ENCODE measurements at places on chromosomes 7 and 10. TPM values are rescaled to one million over a fixed set of nuclear protein-coding genes. Genes with fewer than 3 reads are reported as not detected.

- H3K27me3 ChIP-seq = no peaks in the 10 kb centered on the region
- H3K36me3 ChIP-seq = no peaks in the 10 kb centered on the region
- no peak overlapping the region for H3K4me3 ChIP-seq
- no peak for DNase-seq
- H3K27ac ChIP-seq = no peak overlapping the region
Measured at GRCh38 chr7:4734587-4735345, 40.7 kb upstream of the AP5Z1 start.

- H3K4me3 ChIP-seq = no peak overlapping the region
- H3K4me1 ChIP-seq = no peaks in the 10 kb centered on the region
- no peak for DNase-seq
- no peak overlapping the region for H3K27ac ChIP-seq
- H3K27me3 ChIP-seq = peaks cover 6% of the 10 kb centered on the region
Measured at GRCh38 chr7:79410345-79410744, 43.1 kb downstream of the MAGI2 start.

GRCh38 chr10:23694921-23695824 lies 256.3 kb downstream of the OTUD1 start:
- H3K27ac ChIP-seq = no peak overlapping the region
- H3K27me3 ChIP-seq = no peaks in the 10 kb centered on the region
- no peak for DNase-seq

DNA sequence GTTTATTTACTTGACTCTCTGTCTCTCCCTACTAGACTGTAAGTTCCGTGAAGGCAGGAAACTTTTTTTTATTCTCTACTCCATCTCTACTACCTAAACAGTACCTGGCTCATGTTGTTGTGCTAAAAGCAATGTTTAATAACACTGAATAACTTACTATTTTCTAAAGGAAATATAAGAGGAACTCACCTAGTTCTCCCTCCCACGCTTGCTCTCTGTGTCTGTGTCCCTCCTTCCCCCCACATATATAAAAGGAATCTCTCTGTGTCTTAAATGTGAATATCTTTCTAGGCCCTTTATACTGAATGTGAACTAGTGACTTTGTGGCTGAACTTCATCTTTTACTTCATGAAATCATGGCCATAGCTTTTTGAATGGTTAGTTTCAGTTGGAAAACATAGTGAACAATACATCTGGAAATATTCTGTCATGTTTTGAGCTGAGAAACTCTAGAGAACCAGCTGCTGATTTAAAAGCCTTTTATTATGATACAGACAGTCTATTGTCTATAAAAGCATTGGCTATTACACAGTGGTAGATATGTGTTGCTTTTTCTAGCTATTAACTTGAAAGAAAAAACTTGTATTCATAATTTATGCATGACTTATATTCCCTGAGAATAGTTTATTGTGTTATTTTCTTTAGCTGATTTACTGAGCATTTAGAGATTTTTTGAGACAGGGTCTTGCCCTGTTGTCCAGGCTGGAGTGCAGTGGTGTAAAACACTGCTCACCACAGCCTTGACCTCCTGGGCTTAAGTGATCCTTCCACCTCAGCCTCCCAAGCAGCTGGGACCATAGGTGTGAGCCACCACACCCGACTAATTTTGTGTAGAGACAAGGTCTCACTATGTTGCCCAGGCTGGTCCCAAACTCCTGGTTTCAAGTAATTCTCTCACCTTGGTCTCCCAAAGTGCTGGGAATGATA lies 42.5 kb downstream of the VCL start:
- no peaks in the 10 kb centered on the region for H3K4me1 ChIP-seq
- H3K27me3 ChIP-seq = no peaks in the 10 kb centered on the region
- no peak overlapping the region for H3K4me3 ChIP-seq
- no peaks in the 10 kb centered on the region for H3K36me3 ChIP-seq
- H3K27ac ChIP-seq = no peak overlapping the region
- no peak for DNase-seq

DNA sequence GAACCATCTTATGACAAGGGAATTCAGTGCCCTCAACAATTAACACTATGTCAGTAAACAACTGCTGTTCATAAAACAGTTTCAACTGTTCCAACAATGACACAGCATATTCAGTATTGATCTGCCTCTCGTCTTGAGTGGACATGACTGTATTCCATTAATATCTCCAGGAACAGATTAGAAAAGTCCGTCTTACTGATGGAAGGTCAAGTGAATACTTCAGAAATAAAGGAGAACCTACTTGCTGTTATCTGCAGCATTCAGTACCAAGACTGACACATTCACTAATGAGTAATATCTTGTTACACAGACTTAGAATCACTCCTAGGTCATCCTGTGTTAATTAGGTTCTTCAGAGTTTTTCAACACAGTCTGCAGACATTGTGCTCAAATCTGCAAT lies 12.1 kb downstream of the KBTBD2 start:
- H3K4me1 ChIP-seq = peaks cover 5% of the 10 kb centered on the region
- no peak for DNase-seq
- no peak overlapping the region for H3K27ac ChIP-seq
- no peak overlapping the region for H3K4me3 ChIP-seq

DNA sequence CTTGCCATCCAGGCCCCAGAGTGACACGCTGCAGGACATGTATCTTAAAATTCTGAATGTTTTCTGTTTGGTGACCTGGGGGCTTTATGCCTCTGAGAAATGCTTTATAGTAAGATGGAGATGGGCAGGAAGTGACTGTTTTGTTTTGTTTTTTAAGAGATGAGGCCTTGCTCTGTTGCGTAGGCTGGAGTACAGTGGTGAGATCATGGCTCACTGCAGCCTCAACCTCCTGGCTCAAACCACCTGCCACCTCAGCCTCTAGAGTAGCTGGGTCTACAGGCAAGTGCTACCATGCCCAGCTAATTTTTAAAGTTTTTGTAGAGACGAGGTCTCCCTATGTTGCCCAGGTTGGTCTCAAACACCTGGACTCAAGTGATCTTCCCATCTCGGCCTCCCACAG lies 20.6 kb downstream of the ZNF777 start:
- H3K4me3 ChIP-seq = no peak overlapping the region
- peaks cover 9% of the 10 kb centered on the region for H3K36me3 ChIP-seq
- H3K4me1 ChIP-seq = no peaks in the 10 kb centered on the region
- H3K27me3 ChIP-seq = no peaks in the 10 kb centered on the region
- DNase-seq = no peak

DNA sequence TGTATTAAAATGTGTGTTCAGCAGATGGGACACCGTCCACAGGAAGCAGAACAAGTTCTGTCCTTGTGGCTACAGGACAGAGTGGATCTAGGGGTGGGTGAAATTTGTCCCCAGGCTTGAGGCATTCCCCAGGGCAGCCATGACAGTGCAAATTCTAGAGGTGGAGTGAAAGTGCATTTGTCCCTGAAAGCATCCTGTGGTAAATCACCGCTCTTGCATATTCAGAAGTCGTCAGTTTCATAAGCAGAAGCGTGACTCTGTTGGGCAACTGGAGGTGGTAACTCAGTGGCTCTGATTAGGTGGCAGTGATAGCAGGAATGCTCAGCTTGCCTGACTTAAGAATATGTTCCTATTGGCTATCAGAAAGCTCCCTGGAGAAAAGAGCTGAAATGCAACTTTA lies 96.6 kb downstream of the SNX10 start:
- H3K4me3 ChIP-seq = no peak overlapping the region
- no peaks in the 10 kb centered on the region for H3K27me3 ChIP-seq
- no peaks in the 10 kb centered on the region for H3K36me3 ChIP-seq
- no peak overlapping the region for H3K27ac ChIP-seq
- no peaks in the 10 kb centered on the region for H3K4me1 ChIP-seq

DNA sequence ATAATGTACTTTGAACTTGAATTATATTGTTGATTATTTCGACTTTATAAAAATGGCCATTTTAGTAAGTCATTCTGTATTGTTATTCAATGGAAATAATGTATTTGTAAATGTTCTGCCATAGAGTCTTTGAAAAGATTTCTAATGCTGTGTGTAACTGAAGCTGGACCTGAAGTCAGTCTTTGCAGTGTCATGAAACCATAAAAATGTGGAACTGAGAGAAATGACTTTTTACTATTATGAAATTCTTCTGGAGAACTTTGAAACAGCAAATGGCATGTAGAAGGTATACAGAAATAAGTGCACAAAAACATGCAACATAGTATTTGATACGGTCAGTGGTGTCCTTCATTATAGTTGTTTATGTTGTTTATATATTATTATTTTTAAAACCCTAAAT lies 59.7 kb upstream of the ADRA2A start:
- DNase-seq = no peak
- no peak overlapping the region for H3K4me3 ChIP-seq
- no peaks in the 10 kb centered on the region for H3K27me3 ChIP-seq

DNA sequence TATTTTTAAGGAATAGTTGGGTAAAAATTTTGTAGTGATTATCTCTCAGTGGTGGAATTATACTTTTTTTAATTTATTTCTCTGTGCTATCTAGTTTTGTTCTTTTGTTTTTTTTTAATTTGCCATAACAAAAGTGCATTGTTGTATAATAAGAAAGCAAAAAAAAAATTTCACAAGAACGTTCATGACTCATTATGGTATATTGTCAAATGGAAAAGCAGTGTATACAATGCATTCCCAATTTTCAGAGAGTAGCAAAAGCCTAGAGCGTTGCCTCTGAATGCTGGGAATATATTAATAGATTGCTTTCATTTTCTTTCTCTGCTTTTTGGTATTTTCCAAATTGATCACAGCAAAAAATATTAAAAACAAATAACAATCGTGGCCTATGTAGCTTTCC lies 46.3 kb upstream of the GPAM start:
- no peak overlapping the region for H3K27ac ChIP-seq
- H3K36me3 ChIP-seq = no peaks in the 10 kb centered on the region
- DNase-seq = no peak
- H3K4me3 ChIP-seq = no peak overlapping the region
- no peaks in the 10 kb centered on the region for H3K4me1 ChIP-seq

The ANKRD61 gene
- total RNA-seq = not detected

The WBP1L gene
- 10.5 TPM for total RNA-seq

The PRR15 gene
- total RNA-seq = 4.6 TPM

The PIP gene
- not detected for total RNA-seq

The HMX2 gene
- total RNA-seq = 0.14 TPM

All from pancreas (tissue), 10 donors.